GM04504 (cell line): ENCODE measurements at places on chromosomes 3 and 15.

DNA sequence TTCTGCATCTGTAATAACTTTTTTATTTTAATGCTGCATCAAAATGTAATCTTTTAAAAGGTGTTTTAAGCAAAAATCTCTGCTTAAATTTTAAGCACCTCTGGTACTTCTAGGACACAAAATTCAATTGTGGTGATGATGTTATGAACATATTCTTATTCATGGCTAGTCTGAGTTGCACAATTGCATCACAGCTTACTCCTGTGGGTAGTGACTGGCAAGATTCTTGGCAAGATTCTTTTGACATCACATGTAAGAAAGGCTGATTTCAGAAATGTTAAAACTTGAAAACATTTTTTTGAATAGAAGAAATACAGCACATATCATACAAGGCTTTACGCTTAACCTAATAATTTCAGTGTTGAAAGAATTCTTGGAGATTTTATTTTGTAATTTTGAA is 35.7 kb downstream of the IQCH start:
- no peak for DNase-seq

DNA sequence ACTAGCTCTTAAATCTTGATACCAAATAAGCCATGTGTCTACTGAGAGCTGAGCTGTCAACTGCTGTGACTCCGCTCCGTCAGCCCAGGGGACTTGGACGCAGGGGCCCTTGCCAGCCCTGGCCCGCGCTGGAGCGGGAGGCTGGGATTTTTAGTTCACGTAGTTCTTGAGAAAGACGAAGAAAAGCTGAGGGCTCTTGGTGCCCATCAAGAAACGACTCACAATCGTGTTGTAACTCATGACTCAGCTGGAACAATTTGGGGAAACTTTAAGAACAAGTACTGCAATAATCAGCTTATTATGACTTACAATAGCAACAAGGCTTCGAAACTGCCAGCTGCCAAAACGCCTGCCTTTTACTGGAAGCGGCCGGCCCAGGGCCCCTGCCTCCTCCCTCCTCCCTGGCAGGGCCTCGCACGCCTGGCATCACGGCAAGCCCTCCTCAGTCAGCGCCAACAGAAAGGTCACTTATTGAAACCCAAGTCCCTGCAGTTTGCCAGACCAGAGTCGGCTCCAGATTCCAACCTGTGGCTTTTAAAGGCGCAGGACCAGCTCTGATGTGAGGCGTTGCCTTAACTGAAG is 60.3 kb downstream of the RGMA start:
- peak; percentile 86 for DNase-seq

DNA sequence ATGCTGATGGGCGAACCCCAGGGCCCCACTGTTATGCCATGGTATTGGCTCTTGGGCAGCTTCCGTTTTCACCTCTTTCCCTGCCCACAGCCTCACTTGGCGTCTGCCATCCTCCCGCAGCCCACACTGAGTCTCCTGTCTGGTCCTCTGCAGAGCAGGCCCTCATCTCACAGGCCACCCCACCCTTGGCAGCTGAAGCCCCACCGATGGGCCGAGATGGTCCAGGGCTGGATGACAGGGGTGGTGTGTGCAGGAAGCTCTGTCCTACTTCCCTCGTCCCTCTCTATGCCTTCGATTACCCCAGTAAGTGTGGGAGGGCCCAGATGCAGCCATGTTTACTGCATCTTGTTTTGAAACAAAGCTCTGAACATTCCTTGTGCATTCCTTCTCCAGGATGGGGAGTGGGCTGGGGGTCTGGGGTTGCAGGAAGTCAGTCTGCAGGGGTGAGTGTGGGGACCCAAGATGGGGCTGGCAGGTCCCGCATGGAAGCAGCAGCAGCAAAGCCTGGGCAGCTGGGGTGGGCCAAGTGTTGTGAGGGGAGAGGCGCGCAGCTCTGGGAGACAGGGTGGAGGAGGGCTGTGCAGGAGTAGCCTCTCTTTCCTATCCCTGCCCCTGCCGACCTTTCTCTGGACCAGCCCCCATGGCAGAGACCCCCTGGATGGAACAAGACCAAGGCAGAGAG is 20.9 kb downstream of the TBC1D21 start:
- no peak for DNase-seq

- DNase-seq: no peak
Measured at GRCh38 chr3:143261848-143262247, 142.3 kb downstream of the CHST2 start.

- no peak for DNase-seq
Measured at GRCh38 chr3:192747145-192747544, 19.8 kb upstream of the FGF12 start.

- DNase-seq: no peak
Measured at GRCh38 chr3:39147711-39148434, 5.5 kb downstream of the CSRNP1 start.

- DNase-seq: no peak
Measured at GRCh38 chr3:160260587-160261270, 35.5 kb downstream of the C3orf80 start.

- DNase-seq: no peak
Measured at GRCh38 chr3:112773864-112774263, 72.8 kb downstream of the CD200R1L start.

- DNase-seq: no peak
Measured at GRCh38 chr15:34039790-34040113, 748 bp upstream of the AVEN start.

DNA sequence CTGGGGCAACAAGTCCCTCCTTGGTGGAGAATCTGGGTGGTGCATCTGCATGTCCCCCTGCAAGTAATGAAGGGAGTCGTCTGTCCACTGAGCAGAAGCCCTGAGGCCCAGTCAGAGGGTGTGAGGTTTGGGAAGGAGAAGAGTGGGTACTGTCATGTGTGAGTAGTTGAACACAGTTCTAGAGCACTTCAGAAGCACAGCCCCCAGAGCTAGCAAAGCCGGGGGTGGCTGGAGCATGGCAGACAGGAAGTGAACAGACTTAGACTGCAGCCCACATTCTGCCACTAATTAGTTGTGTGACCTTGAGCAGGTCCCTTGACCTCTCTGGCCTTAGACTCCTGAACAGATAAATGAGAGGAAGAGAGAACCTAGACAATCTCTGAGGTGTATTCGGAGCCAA is 207.6 kb downstream of the UACA start:
- DNase-seq: no peak

DNA sequence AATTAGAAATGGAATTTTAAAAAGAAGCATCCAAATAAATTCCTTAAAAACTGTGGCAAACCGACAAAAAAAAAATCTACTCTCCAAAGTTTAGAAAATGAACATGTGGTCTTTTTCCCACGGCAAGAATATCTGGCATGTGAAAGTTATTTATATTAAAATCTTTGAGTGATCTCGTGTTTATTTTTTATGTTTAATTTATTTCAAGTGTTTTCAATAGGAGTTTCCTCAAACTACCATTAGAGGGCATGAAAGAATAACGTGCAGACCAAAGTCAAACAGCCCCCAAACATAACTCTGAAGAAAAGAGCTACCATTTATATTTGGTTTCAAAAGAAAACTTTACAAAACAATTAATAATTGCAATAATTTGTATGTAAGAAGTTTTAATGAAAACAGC is 286.4 kb downstream of the ZIC4 start:
- no peak for DNase-seq

DNA sequence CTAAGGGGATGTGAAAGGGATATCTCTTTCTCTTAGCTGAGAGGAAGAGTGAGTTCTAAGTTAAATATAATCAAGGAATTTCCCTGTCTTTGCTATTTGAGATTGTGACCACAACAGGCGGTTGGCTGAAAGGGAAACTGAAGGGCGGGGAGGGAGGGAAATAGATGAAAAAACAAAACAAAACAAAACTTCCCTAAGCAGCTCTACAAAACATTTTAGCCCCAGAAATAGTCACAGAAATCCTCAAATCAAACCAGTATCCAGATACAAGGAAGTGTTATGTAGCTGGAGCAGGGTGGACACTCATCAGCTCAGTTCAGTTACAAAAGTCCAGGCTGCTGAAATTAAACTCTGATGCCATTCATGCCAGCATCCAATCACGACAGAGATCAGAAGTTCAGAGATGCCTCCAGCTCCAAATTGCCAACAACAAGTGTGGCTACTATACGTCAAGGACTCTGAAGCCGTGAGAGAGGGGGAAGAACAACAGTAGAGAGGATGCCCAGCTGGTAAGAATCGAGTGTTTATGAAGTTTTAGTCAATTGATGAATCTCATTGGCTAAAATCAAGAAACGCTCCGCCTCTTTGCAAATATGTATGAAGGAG is 319 bp upstream of the TP63 start:
- DNase-seq: no peak

GRCh38 chr3:172303941-172304558 is 144.2 kb downstream of the GHSR start:
- no peak for DNase-seq

DNA sequence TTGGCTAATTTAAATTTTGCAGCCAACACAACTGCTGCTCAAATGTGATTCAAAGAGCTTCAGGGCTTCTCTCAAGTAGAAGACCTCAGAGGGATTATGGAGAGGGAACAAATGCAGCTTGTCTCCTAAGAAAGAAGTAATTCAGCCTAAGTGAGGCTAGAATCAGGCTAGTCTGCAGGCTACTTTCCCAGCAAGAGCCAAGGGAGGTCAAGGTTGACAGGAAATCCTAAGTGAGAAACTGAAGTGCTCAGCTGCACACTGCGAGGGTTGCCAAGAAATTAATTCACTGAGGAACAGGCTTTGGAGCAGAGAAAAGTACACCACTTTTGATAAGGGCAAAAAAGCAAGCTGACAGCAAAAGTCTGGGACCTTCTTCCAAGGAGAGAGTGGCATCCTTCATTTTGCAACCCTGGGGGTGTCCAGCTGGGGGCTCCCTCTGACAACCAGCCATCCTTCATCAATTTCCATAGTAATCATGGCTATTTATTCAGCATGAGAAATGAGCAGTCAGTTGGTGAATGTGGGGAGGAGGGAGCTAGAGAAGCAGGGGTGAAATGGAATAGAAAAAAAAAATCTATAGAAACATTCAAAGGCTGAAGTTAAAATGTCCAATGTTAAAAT is 646.4 kb upstream of the ADAMTS9 start:
- DNase-seq: no peak

DNA sequence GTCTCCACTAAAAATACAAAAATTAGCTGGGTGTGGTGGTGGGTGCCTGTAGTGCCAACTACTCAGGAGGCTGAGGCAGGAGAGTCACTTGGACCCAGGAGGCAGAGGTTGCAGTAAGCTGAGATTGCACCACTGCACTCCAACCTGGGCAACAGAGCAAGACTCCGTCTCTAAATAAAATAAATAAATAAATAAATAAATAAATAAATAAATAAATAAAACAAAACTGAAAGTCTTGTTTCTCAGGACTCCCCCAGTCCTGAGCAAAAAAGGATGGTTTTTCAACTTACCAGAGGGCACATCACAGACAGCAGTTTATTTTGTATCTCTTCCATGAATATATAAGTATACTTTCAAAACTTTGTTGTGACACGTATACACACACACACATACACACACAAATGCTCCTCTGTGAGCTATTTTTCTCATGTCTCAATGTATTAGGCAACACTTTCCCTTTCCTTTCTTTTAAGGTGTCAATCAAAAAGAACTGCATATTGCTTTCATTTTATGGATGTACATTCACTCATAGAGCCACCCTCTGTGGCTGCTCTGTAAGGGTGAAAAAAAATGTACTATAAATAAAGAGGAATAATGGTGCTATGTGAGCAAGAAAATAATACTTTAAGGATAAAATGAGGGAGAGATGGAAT is 54.8 kb upstream of the MITF start:
- DNase-seq: no peak

GRCh38 chr15:81265256-81265943 is 58.5 kb downstream of the STARD5 start:
- no peak for DNase-seq

GRCh38 chr3:160660902-160661301 is 16.1 kb upstream of the ARL14 start:
- no peak for DNase-seq

- DNase-seq: no peak
Measured at GRCh38 chr3:169501777-169502320, 161.7 kb downstream of the MECOM start.

DNA sequence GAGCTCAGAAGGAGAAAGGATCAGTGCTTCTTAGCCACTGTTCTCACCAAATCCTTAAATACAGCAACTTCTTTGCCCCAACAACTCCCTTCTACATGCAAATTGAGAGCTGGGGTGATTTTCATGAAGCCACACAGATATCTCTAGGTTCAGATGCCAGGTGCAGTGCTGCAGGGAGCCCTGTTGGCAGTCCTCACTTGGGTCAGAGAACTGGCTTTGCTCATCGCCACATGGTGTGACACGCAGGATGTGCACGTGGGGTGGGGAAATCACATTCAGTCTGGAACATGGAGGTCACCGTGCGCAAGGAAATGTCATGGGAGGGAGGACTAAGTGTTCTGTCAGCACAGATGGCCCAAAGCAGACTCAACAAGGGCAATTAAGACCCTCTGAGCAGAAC is 103.8 kb downstream of the WDR76 start:
- no peak for DNase-seq

DNA sequence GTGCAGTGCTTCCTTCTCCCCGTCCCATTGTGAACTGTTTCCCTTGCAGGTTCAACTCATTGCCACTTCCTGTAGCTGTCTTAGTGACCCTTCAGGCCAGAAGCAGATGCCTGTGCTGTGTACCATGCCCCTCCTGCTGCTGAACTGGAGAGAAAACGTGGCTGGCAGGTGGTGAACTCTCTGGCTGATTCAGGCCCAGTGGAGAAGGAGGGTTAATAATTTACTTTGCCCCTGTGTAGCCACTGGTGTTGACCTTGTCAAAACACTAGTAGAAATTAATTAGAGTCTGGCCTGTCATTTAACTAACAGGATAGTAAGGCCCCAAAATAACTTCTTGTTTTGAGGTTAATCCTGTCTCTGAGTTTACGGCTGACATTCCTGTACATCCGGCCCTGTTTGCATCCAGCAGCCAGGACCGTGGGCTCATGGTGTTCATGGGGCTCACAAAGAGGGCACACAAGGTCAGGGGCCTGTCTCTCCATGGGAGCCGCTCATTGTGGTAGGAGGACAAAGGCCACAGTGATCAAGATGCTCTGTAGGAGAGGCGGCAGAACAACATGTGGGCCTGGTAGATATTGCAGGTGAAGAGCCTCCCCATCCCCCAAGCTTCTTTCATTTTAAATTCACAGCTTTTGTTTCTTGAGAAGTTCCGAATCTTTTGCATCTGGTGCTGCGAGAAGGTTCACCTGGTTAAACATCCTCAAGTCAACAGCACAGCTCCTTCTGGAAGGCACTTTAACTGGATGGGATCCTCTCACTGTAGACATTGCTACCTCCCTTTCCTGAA is 101.6 kb downstream of the CGNL1 start:
- DNase-seq: no peak

GRCh38 chr3:9808345-9809037 is 1.6 kb upstream of the TTLL3 start:
- no peak for DNase-seq

- no peak for DNase-seq
Measured at GRCh38 chr3:160127308-160127707, 97.9 kb upstream of the C3orf80 start.

GRCh38 chr3:171269542-171269941 is 190.7 kb downstream of the TNIK start:
- DNase-seq: no peak

- no peak for DNase-seq
Measured at GRCh38 chr3:18428991-18429745, 4.0 kb upstream of the SATB1 start.

GRCh38 chr3:61438253-61439121 is 122.9 kb upstream of the PTPRG start:
- DNase-seq: no peak
